Hematopoietic multipotent progenitor cell treated with erythropoietin and hydrocortisone succinate and interleukin-3 and kit ligand, for 6 days (in vitro differentiated cells): ENCODE measurements at places on chromosomes 3 and 15.
A peak's percentile ranks its signal among the peaks of the same experiment; 100 is the strongest.

DNA sequence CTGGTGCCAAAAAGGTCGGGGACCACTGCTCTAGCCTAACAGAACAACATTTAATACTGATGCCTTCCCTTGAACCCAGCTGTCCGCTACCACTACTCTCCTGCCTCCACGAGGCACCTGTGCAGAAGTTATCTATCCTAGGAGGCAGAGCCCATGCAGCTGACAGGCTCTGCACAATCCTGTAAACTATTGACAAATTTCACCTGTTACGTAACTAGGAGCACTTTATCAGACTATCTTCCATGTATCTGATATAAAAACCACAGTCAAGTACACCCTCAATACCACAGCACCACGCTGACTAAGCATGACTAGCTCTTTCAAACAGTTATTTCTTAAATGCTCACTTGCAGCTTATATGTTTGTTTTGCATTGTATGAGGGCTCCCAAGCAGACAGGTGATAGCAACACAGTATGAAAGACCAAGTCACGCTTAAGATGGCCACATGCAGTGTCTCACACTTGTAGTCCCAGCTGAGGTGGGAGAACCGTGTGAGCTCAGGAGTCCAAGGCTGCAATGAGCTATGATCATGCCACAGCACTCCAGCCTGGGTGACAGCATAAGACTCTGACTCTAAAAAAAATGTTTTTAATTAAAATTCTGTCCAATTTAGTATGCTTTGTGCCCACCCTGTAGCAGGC is 4.5 kb upstream of the IL17RC start:
- peak; percentile 90 for DNase-seq

GRCh38 chr3:174715386-174715785 is 143.7 kb upstream of the NAALADL2 start:
- DNase-seq, result no peak

DNA sequence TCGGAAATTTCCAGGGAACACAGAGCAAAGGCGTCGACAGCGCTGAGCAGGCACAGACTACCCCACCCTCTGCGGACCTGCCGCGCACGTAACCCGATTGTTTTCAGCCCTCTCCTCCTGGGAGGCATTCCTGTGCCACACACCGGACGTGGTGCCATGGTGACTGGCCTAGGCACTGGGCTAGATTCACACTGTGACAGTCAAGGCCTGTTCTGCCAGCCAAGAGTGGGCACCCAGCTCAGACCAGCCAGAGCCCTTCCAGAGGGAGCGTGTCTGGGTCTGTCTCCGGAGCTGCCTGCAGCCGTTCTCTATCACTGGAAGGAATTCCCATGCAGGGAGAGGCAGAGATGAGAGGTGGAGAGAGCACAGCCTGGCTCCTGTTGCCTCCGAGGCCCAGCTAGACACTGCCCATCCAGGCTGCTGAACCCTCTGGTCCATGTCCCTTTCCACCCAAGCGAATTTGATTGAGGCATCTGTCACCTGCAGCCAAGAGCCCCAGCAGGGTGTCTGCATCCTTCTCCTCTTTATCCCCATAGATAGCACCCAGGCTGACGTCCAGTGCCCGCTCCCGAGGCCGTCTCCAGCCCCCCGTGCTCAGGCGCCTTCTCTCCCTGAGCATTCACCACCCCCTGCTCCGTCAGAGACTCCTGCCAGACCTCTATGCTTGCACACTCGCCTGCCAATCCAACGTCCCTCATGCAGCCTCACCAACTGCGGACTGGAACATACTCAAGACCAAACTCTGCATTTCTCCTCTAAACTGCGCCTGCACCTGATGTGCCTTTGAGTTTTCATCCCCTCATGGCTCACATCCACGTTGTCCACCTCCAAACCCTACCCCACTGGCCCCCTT is 267.5 kb downstream of the OCA2 start:
- no peak for DNase-seq

- DNase-seq, result no peak
Measured at GRCh38 chr15:98126326-98127085, 166.0 kb downstream of the ARRDC4 start.
